ENCODE measurements at places on chromosomes 7 and 10. TPM values are rescaled to one million over a fixed set of nuclear protein-coding genes. Genes with fewer than 3 reads are reported as not detected.

Gene NKX2-3
- total RNA-seq, result not detected

Gene AFAP1L2
- total RNA-seq, result 14.5 TPM

Gene HTR7
- total RNA-seq, result 0.49 TPM

Gene PKD1L1
- total RNA-seq, result under 0.01 TPM

Gene ASAH2
- total RNA-seq, result 0.33 TPM

Gene PRR15
- 11.7 TPM for total RNA-seq

Gene BAMBI
- total RNA-seq, result 8.6 TPM

Gene VAX1
- not detected for total RNA-seq

Gene ACSL5
- 0.16 TPM for total RNA-seq

Gene PVRIG
- total RNA-seq, result not detected

Gene BHLHA15
- 1.1 TPM for total RNA-seq

Gene DNMBP
- total RNA-seq, result 10.3 TPM

Gene CYP2E1
- 0.38 TPM for total RNA-seq

Gene NOS3
- 2.0 TPM for total RNA-seq

Gene RASSF4
- 12.9 TPM for total RNA-seq

Gene SLC39A12
- total RNA-seq, result not detected

Gene OR2A12
- total RNA-seq, result not detected

Gene TMEM178B
- 6.0 TPM for total RNA-seq

Gene SYT15
- total RNA-seq, result 0.89 TPM
